ENCODE measurements at places on chromosomes 4 and X.

GRCh38 chrX:133697656-133698055 is 282.4 kb upstream of the GPC4 start:
- DNase-seq = no peak

DNA sequence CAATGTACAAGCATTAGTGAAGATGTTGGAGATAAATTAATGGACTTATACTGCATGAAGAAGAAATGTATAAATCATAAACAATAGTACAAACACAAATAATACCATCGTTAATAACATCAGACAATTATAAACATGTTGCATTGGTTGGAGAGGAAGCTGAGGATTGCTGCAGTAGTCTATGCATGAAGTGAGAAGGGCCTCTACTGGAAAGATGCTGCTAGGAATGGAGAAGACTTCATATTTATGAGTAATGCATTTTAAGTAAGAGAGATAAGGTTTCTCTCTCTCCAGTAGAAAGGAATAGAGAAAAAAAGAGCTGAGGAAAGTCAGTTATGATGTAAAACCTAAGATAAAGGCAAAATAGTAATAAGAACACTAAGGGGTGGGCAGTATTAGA is 247.8 kb downstream of the GRID2 start:
- no peak for DNase-seq

GRCh38 chr4:44931720-44932119 is 205.4 kb upstream of the GNPDA2 start:
- no peak for DNase-seq

DNA sequence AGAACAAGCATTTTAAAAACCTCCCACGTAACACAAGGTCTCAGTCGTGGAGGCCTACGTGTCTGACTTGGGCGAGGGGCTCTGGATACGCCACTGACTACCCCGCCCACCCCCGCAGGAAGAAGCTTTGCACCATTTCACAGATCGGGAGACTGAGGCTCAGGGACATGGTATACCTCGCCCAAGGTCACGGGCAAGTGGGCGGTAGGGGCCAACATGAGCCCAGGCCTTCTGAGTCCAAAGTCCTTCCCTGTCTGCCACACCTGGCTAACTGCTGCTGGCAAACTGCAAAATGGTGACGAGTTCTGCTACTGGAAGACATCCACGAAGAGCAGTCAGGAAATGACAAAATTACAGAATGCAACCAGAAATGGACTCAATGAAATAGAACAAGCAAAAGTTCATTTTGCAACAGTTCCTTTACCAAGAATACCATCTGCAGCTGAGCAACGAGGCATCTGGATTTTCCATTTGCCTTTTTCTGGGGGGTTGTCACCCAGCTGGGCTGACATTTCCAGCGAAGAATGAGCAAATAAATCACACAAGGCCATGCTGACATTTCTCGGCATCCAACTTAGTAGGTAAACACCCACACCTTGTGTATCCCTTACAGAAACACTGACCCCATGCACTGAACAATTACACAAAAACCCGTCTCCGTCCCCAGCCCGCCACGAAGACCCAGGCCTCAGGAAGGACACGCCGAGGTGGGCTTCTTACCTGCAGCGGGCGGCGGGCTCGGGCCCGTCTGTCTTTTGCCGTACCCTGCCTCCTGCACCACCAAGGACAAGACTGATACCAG is 70.2 kb upstream of the AFAP1 start:
- peak; percentile 44 for DNase-seq

DNA sequence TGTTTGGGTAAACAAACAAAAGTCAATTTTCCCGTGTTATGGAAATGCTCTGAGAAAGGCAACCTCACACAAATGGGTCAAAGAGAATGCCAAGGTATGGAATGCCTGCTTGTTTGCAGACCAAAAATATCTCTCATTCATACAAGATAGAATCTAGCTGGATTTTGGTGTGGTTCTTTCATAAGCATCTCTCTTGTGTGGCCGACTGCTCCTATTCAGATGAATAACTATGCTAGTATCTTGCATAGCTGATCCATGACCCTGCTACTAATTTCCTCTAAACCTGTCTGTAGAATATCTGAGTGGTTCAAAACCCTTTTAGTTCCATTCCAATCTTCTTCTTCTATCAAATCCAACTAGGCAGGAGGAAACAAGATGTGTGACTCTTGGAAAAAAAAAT is 28.2 kb upstream of the SORBS2 start:
- DNase-seq = no peak

DNA sequence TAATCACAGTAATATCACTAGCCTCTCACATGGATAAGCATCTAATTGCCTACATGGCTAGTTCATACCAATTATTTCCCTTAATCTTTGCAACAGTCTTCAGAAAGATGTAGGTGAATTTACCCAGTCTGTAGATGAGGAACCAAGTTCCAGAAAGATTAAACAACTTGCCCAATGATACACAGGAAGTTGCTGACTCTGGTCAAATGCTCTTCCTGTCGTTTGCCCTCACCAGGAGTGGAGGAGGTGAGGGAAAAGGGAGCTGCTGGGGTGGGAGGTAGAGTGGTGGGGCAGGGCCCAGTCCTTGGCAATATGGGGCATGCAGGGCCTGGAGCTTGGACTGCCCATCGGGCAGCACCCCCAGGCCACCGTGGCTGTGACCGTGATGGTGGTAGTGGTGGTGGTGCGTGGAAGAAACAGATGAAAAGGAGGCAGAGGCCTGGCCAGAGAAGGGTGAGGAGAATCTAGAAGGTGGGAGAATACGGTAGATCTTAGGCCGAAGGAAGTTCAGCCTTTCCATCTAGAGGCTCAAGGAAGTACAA is 2.3 kb upstream of the KDM5C start:
- no peak for DNase-seq

GRCh38 chr4:94349193-94349592 is 6.6 kb upstream of the HPGDS start:
- no peak for DNase-seq

GRCh38 chr4:122898370-122899150 is 23.8 kb downstream of the NUDT6 start:
- DNase-seq = no peak

- no peak for DNase-seq
Measured at GRCh38 chrX:66012094-66012534, 27.8 kb downstream of the VSIG4 start.

DNA sequence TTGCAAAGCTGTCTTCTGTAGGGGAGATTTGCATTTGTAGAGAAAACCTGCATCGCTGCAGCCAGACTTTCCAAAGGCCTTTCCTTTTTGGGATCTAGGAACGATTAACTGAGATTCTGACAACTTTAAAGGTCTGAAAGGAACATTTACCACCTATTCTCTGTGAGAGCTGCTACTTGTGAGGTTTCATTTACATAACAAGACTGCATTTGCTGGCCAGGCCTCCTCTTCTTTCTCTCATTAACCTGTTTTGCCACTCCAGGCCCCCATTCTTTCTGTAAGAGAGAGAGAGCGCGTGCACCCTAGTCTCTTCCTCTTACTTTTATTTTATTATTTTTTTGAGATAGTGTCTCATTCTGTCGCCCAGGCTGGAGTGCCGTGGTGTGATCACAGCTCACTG is 31.6 kb downstream of the TMEM31 start:
- DNase-seq = no peak
